Smooth muscle cell of the coronary artery (primary cell): ENCODE measurements at places on chromosomes 13 and 19. TPM values are rescaled to one million over a fixed set of nuclear protein-coding genes. Genes with fewer than 3 reads are reported as not detected.

TMEM221 gene
- under 0.01 and 0.12 TPM in 2 replicates for total RNA-seq

TECR gene
- total RNA-seq: 28.1 and 35.0 TPM in 2 replicates

PSG7 gene
- not detected in 2 replicates for total RNA-seq

LYPD3 gene
- total RNA-seq: 0.08 TPM in 1 of 2 replicates, not detected in the other

ZNF534 gene
- 0.08 TPM in 1 of 2 replicates, not detected in the other for total RNA-seq

CEACAM7 gene
- not detected in 2 replicates for total RNA-seq

LPAR2 gene
- total RNA-seq: 0.83 and 1.9 TPM in 2 replicates

CPB2 gene
- not detected in 2 replicates for total RNA-seq

OR1M1 gene
- total RNA-seq: not detected in 2 replicates

C5AR2 gene
- under 0.01 and 0.12 TPM in 2 replicates for total RNA-seq

RDH8 gene
- not detected in 2 replicates for total RNA-seq

MRPS31 gene
- total RNA-seq: 6.9 and 10.5 TPM in 2 replicates

CLDND2 gene
- not detected in 2 replicates for total RNA-seq

RNF113B gene
- not detected in 2 replicates for total RNA-seq

SETDB2 gene
- total RNA-seq: 4.3 and 5.5 TPM in 2 replicates

COL5A3 gene
- total RNA-seq: 0.38 and 4.3 TPM in 2 replicates

JSRP1 gene
- total RNA-seq: not detected in 2 replicates

KIR2DL4 gene
- not detected in 2 replicates for total RNA-seq

TIMM44 gene
- 56.6 and 66.4 TPM in 2 replicates for total RNA-seq

KDELR1 gene
- total RNA-seq: 44.6 and 58.3 TPM in 2 replicates

RAB20 gene
- 4.1 and 9.1 TPM in 2 replicates for total RNA-seq

CIRBP gene
- 148 and 327 TPM in 2 replicates for total RNA-seq

RINL gene
- 1.5 and 1.9 TPM in 2 replicates for total RNA-seq

AZU1 gene
- total RNA-seq: not detected in 2 replicates

ZNF85 gene
- total RNA-seq: 4.3 and 5.3 TPM in 2 replicates

ZNF296 gene
- not detected in 2 replicates for total RNA-seq

ZNF497 gene
- total RNA-seq: 0.68 and 1.4 TPM in 2 replicates

FUT1 gene
- under 0.01 and 0.68 TPM in 2 replicates for total RNA-seq

SBK3 gene
- not detected in 2 replicates for total RNA-seq

ATP1A3 gene
- total RNA-seq: not detected in 2 replicates

FLT3LG gene
- 1.9 and 3.0 TPM in 2 replicates for total RNA-seq

FCHO1 gene
- 0.12 and 0.15 TPM in 2 replicates for total RNA-seq

DOCK6 gene
- 9.0 and 14.2 TPM in 2 replicates for total RNA-seq

SLC17A7 gene
- total RNA-seq: 0.08 and 0.12 TPM in 2 replicates

CGB7 gene
- 0.15 and 0.23 TPM in 2 replicates for total RNA-seq

BST2 gene
- total RNA-seq: 7.7 and 9.0 TPM in 2 replicates

KLK4 gene
- not detected in 2 replicates for total RNA-seq

ANGPTL4 gene
- 2.0 and 7.4 TPM in 2 replicates for total RNA-seq

ZNF578 gene
- total RNA-seq: 1.4 and 4.4 TPM in 2 replicates

VSTM2B gene
- total RNA-seq: not detected in 2 replicates
